ENCODE measurements at places on chromosomes 2 and 18.

DNA sequence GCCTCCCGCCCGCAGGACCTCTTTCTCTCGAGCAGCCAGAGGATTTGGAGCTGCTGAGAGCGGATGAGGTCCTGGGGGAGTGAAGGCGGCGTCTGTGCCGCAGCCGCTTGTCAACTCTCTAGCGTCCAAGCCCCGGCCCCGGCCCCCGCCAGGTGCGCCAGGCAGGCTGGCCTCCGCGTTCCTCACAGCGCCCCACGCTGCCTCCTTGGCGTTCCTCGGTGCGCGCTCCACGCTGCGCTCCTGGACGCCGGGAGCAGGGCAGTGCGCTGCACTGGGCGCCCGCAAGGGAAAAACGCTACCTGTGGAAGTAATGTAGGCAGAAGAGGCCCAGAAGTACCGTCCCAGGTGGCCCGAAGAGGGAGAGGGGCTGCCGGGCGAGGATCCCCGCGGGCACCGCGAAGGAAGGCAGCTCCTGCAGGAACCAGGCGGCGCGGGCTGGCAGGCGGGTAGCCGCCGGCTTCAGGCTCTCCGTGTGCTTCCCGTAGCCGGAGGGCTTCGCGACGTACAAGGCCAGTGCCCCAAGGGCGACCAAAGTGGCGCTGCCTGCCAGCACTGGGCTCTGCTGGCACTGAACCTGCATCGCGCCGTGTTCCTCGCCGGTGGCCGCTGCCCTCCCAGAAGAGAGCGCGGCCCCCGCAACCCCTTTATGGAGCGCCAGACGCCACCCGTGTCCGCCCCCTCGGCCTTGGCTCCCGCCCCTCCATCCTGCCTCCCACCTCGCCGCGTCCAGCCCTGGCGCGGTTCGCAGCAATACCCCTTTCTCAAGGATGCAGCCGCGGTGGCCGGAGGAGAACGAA is at the start of gene SRD5A2:
SRD5A2 (minus strand) TSS at position 618 of the 797 bp plus-strand sequence; CDS start at position 580, 38 bp downstream.
- no peak for DNase-seq

DNA sequence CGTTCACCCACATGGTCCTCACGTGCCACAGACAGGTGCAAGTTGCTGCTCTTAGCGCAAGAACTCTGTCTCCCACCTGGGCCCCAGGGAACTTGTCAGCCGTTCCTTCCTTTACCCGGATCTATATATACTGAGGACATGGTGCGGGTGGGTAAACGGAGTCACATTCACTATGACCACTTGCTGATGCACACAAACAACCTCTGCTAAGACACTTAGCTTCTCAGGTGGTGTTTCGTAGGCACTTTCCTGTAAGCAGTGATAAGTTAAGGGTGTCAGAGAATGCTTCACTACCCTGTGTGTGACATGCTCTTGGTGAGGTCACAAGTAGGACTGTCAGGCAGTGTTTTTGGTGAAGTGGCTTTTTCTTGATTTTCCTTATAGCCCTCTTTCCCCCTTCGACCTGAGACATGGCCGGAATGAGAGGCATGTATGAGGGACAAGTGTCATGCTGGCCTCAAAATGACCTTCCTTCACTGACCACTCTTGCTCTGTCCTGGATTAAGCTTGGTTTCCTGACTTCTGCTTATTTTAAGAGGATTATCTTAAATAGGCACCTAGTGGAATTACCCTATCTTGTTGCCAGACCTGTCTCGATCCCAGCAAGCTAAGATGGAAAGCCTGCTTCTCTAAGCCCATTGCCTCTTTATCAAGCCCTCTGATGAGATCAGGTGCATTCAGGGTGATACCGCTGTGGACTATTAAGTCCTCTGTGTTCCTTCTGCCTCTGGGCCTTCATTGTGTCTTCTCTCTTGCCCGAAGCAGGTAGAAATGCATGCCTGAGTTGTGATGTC is 97.1 kb upstream of the CELF4 start:
- DNase-seq: no peak

- no peak for DNase-seq
Measured at GRCh38 chr18:9559253-9559652, 55.1 kb downstream of the PPP4R1 start.

GRCh38 chr18:3753106-3753505 is 303.1 kb downstream of the TGIF1 start:
- DNase-seq: no peak

DNA sequence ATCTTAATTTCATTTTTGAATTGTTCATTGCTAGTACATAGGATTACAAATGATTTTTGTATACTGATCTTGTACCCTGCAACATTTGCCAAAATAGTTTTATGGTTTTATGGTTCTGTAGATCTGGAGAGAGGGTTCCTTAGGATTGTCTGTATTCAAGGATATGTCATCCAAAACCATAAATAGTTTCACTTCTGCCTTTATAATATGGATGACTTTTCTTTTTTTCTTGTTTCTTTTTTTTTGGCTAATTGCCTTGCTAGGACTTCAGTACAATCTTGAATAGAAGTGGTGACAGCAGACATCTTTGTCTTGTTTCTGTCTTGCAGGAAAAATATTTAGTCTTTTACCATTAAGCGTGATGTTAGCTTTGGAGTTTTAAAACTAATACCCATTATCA is 383.9 kb upstream of the HS6ST1 start:
- DNase-seq: no peak

DNA sequence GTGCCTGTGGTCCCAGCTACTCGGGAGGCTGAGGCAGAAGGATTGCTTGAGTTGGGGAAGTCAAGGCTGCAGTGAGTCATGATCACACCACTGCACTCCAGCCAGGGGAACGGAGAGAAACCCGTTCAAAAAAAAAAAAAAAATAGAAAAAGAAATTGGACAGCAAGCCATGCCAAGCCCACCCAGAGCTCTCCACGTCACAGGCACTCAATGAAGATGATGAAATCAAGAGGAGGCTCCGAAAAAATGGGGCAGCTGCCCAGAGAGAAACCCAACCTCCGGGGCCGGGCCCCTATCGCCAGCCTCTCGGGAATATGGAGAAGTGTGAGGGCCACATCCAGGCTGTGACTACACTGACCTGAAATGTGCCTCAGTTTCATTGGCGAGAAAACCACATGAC is 40.0 kb downstream of the BIN1 start:
- DNase-seq: no peak

DNA sequence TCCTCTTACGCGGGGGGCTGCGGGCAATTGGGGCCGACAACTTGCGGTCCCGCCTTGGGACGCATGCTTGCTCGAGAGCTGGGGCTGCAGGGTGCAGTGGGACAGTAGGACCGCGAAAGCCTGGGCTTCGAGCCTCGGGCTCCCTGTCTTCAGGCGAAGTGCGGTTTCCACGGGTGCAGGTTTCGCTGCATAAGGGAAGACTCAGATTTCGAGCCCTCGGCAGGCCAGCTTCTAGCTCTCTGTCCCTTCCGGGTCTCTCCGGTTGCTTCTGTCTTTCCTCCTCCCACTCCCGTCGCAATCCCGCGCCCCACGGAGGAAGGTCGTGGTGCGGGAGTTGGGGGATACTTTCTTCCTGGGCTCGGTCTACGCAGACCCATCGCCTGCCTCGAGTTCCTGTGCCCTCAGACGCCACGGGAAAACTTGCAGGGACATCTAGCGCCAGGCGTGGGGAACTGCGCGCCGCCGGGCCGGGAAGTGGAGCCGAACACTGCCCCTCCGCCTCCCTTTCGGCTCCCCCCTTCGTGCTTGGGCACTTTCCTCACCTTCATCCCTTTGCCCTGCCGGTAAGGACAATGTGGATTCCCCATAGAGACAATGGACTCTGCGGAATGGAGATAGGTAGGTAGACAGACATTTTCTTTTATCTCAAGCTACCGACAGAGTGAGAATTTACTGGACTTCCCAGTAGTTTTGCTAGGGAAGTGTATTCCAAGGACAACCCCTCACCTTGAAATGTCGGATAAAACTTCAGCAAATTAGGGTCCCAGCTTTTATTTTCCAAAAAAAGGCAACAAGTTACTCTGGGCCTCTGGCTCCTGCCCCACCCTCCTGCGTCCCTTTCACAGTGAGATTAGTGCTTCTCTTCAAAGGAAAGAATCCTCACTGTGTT is 4.2 kb upstream of the HOXD13 start:
- no peak for DNase-seq

GRCh38 chr2:85756822-85757435 is 3.1 kb downstream of the ATOH8 start:
- DNase-seq: no peak

GRCh38 chr2:10655499-10656225 is 34.1 kb downstream of the NOL10 start:
- DNase-seq: no peak

GRCh38 chr2:24280645-24281044 is 79.7 kb downstream of the ITSN2 start:
- no peak for DNase-seq

DNA sequence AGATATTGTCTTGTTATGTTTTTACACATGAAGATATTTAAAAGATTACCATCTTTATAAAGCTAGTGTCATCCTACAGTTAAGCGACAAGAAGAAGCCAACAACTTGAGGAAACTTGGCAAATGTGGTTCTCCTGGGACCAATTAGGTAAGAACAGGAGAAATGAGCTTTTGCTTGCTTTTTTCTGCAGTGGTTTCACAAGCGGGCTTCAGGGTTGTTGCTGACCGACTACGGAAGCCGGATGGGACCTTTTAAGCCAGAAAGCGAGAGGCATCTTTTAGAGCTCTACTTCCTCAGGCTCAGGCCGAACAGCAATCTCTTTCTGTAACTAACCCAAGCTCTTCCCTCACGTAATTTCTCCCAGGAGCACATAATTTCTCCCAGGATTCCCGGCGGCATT is 256.5 kb downstream of the CNTNAP5 start:
- DNase-seq: no peak

GRCh38 chr18:74331404-74331803 is 15.8 kb downstream of the C18orf63 start:
- DNase-seq: no peak

GRCh38 chr18:12366379-12366778 is 10.6 kb downstream of the AFG3L2 start:
- no peak for DNase-seq

GRCh38 chr2:215270118-215270451 is 41.8 kb upstream of the ATIC start:
- no peak for DNase-seq

DNA sequence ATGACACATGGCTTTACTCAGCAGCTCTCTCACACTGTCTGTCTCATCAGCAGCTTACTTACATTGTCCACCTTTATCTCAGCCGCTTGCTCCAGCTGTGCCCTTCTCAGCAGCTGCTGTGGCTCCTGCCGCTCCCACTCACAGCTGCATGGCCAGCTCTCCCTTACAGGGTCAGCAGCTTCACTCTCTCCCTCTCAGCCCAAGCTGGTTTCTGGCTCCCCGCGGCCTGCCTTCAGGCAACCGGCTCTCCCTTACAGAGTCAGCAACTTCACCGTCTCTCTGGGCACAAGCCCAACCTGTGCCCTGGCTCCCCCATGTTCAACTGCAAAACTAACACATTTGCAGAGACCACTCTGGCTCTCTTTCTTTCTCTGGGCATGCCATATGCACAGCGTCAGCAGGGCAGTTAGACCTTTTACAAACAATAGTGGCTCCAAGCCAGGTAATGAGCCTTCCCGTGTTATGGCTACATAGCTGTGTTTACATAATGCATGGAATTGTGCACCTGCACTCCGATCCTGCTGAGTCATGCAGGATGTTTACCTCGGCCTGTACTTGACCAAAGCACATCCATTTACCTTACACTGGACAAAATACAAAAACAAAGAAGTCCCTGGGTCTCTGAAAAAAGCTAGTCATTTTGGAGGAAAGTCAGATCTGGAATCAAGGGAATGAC is 167.3 kb downstream of the DOK6 start:
- no peak for DNase-seq

DNA sequence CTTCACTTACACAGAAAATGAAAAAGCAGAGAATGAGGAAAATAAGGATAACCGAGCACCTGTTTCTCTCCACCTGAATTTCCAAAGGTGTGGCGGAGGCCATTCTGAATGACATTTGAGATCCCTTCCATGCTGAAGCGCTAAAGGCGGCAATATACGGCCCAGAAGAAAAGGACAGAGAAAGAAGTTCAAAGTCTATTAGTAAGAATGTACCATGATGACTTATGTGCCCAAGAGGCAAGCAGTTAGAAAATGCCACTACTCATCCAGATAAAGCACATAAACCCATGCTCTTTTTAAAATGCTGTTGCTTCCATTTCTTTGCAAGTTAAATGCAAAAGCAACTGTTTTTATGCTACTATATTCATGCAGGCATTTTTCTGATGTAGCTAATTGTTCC is 37.2 kb downstream of the FEZ2 start:
- no peak for DNase-seq

DNA sequence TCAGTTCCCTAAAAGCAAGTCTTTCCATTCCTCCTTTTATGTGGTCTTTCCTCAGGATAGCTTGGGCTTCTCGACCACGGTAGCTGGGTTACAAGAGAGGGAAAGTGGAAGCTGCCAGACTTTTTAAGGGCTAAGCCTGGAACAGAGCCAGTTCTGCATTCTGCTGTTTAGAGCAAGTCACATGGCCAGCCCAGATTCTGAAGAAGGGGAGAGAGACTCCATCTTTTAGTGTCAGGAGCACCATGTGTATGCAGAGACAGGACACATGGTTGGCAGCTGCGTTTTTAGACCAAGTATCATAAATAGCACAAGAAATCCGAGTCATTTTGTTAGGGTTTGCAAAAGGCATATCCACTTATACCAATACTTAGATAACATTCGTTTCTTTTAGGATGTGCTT is 4.7 kb downstream of the HMSD start:
- DNase-seq: no peak

DNA sequence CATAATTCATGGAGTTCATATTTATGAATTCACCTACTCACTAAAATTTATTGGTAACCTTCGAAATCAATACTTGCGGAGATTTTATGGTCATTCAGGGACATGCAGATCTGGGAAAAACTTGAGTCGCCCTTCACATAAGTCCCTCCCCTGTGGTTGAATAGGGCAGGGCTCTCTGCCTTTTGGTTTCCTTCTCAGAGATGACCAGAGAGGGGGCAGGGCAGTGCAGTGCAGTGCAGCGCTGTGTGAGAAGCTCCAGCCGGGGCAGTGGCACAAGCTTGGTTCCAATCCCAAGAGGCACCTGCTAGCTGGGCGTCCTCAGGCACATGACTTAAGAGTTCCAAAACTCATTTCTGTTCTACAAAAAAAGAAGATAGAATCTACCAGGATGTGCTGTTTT is 274.4 kb upstream of the RAB6C start:
- no peak for DNase-seq

DNA sequence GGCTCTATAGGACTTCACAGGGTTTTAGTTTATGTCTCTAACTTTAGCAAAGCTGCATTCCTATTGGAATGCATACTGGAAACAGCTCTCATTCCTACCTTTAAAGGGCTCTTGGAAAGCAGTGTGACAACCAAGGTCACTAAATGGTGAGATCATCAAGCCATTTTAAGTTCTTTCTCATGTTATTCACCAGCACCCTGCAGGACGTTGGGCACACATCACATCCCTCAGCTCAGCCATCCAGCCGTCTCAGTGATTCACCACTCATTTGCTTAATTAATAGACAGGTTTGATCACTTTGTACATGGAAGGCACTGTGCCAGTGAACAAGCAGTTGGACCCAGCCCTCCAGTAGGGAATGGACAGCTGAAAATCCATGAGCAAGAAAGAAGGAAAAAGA is 32.2 kb upstream of the RBM44 start:
- no peak for DNase-seq

- no peak for DNase-seq
Measured at GRCh38 chr2:98448441-98449145, 3.9 kb downstream of the INPP4A start.

All from T follicular helper cell (primary cell).